Uterine smooth muscle cell (primary cell): ENCODE measurements at places on chromosomes 7 and 10. TPM values are rescaled to one million over a fixed set of nuclear protein-coding genes. Genes with fewer than 3 reads are reported as not detected.

The PPA1 gene
- total RNA-seq = 216 and 241 TPM in 2 replicates

The ANLN gene
- total RNA-seq = 46.6 and 194 TPM in 2 replicates

The NFKB2 gene
- 12.8 and 15.0 TPM in 2 replicates for total RNA-seq

The TAC1 gene
- 0.33 and 0.75 TPM in 2 replicates for total RNA-seq

The KLF14 gene
- under 0.01 and 0.11 TPM in 2 replicates for total RNA-seq

The CALHM3 gene
- total RNA-seq = not detected in 2 replicates

The MEIG1 gene
- total RNA-seq = not detected in 2 replicates

The ATG9B gene
- 0.11 and 0.12 TPM in 2 replicates for total RNA-seq

The GBX1 gene
- not detected in 2 replicates for total RNA-seq

The DNAH11 gene
- under 0.01 and 1.00 TPM in 2 replicates for total RNA-seq

The TMEM273 gene
- total RNA-seq = not detected in 2 replicates

The ADAM22 gene
- 0.75 and 0.89 TPM in 2 replicates for total RNA-seq

The FZD1 gene
- total RNA-seq = 18.7 and 25.1 TPM in 2 replicates

The CPEB3 gene
- 0.55 and 1.6 TPM in 2 replicates for total RNA-seq

The MALRD1 gene
- 0.33 and 0.87 TPM in 2 replicates for total RNA-seq

The CTAGE6 gene
- 0.12 and 0.44 TPM in 2 replicates for total RNA-seq

The PRR15 gene
- total RNA-seq = 0.22 and 0.87 TPM in 2 replicates

The OR2A42 gene
- total RNA-seq = under 0.01 TPM in 1 of 2 replicates, not detected in the other

The ACHE gene
- total RNA-seq = 0.25 TPM in 1 of 2 replicates, not detected in the other

The EEPD1 gene
- total RNA-seq = 8.2 and 10.1 TPM in 2 replicates

The CROT gene
- 13.4 and 15.2 TPM in 2 replicates for total RNA-seq

The HOXA5 gene
- 0.66 and 0.75 TPM in 2 replicates for total RNA-seq

The TAS2R5 gene
- 0.55 and 1.00 TPM in 2 replicates for total RNA-seq
